ENCODE measurements at places on chromosomes 5 and 9.

- DNase-seq = no peak
Observed at GRCh38 chr5:148542812-148543211, 111.5 kb downstream of the HTR4 start.

DNA sequence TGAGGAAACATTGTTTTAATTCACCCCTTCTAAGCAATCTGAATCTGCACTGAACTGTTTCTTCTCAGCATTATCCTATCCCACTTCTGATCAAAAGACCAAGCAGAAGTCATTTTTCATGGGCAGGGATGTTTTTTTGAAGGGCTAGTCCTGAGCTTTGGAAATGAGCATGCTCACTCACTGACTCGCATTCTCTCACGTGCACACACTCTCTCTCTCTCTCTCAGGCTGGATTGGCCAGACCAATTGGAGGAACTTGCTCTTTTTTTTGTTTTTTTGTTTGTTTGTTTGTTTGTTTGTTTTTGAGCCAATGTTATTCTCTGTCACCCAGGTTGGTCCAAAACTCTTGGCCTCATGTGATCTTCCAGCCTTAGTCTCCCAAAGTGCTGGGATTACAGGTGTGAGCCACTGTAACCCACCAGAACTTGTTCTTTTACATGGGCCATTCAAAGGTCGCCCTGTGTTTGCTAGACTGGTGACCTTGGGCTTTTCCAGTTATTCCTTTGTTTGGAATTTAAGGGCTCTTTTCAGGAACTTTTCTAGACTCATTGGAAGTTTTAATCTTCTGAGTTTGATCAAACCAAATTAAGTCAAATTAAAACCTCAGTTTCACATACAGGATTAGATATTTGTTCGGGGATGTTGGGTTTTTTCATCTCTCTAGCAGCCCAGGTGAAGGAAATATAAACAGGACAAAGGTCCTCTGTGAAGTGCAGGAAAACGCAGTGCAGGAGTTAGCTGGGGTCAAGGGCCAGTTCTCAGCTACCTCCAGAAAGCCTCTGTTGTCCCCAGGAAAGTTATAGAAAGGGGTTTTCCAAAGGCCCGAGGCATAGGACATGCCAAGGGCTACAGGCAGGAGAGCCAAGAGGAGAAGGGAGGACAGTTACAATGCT lies 13.1 kb downstream of the FAXDC2 start:
- no peak for DNase-seq

DNA sequence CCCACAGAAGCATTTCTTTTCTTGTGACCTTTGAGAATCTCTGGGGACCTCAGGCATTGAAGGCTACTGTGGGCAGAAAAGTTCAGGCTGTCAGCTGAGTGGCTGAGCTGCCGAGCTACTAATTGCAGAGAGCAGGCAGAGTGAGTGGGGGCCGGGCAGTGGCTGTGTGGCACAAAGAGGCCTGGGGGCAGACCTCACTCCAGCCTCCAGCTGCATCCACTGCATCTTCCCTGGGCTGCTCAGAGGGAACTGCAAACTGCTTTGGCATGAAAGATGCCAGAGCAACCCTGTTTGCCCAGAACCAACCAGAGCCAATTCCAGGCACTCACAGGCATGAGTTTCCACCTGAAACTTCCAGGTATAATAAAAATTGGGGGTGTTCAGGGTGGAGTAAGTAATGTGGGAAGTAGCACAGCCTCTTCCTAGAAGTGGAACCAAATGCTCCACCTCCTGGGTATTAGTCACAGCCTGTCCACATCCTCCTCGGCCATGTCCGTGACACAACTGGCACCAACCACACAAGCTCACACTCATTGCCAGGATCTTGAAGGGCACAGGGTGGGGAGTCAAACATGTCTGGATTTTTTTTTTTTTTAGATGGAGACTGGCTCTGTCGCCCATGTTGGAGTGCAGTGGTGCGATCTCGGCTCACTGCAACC lies 548.9 kb downstream of the BNC2 start:
- DNase-seq = no peak

GRCh38 chr5:107919361-107919760 lies 248.6 kb upstream of the EFNA5 start:
- no peak for DNase-seq

- DNase-seq = peak; percentile 36
Observed at GRCh38 chr5:66807743-66808142, 211.6 kb downstream of the MAST4 start.

- DNase-seq = no peak
Observed at GRCh38 chr9:89418474-89418845, 79.5 kb downstream of the SEMA4D start.

DNA sequence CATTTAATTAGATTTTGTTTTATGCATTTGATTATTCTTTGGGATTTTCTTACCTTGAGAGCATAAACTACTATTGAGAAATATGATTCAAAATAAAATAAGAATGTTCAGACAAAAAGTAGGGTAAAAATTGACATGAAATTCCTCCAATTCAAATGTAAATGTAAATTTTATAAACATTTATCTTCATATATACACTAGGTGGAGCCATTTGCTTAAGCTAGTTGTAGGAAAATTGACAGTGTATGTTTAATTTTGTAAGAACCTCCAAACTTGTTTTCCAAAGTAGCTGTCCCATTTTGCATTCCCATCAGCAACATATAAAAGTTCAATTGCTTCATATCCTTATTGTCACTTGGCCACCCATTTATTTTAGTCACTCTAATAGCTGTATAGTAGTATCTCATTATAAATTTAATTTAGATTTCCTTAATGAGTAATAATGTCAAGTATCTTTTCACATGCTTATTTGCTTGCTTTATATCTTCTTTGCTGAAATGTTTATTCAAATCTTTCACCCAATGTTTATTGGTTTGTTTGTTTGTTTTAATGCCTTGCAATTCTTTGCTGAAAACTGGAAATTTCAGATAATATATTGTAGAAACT lies 37.6 kb upstream of the SLCO6A1 start:
- no peak for DNase-seq

DNA sequence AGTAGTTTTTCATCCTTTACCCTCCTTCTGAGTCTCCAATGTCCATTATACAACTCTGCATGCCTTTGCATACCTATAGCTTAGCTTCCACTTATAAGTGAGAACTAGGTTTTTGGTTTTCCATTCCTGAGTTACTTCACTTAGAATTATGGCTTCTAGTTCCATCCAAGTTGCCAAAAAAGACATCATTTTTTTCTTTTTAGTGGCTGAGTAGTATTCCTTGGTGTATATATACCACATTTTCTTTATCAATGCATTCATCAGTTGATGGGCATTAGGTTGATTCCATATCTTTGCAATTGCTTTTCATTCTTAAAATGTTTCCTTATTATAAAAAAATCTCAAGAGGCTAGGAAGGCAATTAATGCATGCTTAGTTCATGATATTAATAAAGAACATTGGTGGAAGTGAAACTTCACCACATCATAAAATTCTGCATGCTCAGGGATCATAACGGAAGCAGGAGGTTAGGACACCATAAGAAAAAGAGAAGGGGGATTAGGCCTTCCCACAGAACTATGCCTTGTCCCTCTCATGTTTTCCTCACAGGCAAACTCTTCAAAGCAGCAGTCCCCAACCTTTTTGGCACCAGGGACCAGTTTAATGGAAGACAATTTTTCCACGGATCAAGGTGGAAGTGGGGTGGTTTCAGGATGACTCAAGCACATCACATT lies 105.2 kb downstream of the FRMD3 start:
- DNase-seq = no peak

DNA sequence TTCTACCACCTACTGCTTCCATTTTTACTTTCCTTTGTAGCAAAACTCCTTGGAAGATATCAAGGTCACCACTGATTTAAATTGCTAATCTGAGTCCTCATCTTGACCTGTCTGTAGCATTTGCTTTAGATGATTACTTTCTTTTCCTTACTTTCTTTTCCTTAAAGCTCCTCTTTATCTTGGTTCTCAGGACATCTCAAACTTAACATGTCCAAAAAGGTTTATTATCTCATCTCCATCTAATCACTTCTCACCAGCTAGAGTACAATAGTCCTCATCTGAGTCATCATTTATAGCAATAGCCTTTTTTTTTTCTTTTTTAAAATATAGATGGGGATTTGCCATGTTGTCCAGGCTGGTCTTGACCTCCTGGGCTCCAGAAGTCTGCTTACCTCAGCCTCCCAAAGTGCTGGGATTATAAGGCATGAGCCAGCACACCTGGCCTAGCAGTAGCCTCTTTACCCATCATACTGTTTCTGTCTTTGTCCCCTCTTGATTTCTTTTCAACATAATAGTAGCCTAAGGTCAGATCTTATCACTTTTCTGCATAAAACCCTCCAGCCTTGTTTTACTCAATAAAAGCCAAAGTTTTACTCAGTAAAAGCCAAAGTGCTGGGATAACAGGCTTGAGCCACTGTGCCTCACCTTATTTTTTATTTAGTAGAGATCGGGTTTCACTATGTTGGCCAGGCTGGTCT lies 32.9 kb upstream of the GPR21 start:
- DNase-seq = no peak

DNA sequence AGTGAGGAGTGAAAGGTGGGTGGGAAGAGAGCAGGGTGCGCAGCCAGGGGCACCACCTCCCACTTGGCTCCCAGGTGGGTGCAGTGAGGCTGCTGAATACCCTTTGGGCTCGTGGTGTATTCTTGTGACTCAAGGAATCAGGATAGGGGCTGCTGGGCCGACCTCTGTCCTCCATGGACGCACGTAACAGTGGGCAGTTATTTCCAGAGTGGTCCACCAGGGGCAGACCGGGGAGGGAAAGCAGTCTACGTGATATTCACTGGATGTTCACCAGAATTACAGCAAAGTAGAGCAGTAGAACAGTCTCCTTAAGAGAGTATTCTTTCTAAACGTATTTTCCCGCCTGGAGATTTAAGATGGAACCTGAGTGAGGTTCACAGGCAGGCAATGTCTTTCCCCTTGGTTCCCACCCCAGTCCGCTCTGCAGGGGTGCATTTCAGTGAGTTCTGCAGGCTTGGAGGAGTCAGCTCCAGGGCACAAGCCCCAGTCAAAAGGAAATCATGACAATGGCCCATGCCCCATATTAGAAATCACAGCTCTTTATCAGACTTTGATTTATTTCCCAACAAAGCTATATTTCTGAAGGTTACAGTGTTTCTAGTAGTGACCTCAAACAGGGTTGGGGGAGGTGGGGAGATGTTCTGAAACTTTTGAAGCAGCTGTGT lies 88.7 kb downstream of the SYK start:
- DNase-seq = no peak

All from NCI-H1092 (cell line).